Activated effector memory CD4-positive, alpha-beta T cell treated with Interleukin-2 at 50 U/mL for 16 hours (primary cell): ENCODE measurements at places on chromosomes 12 and 14.

GRCh38 chr14:54942913-54943312, 40.3 kb upstream of the GCH1 start:
- no peak for DNase-seq

GRCh38 chr14:69137843-69138535, 14.9 kb downstream of the DCAF5 start:
- no peak for DNase-seq

- DNase-seq = no peak
Measured at GRCh38 chr12:127389923-127390322, 877.0 kb upstream of the TMEM132C start.

GRCh38 chr14:54713379-54713778, 146.5 kb downstream of the SAMD4A start:
- no peak for DNase-seq

GRCh38 chr14:68390741-68391140, 402.1 kb downstream of the ZFP36L1 start:
- no peak for DNase-seq

GRCh38 chr12:26062566-26062965, 62.3 kb downstream of the BHLHE41 start:
- no peak for DNase-seq

DNA sequence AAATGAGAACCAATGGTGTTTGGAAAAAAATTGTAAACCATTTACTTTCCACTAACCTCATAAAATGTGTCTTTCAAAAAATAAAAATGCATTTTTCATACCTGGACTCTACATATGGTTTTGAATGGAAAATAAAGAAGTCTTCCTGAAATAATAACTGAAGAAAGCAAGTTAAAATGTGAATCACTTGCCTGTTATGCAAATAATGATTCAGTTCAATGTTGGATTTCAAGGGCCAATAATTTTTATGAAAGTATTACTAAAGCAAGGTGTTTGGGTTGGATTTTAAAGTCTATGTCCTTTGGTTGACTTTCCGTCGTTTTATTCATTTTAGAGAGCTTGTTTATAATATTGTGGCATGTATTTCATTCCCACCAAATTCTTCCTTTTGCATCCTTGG, 138.7 kb downstream of the CCDC91 start:
- no peak for DNase-seq

- no peak for DNase-seq
Measured at GRCh38 chr12:115096588-115097397, 412.8 kb upstream of the TBX3 start.

DNA sequence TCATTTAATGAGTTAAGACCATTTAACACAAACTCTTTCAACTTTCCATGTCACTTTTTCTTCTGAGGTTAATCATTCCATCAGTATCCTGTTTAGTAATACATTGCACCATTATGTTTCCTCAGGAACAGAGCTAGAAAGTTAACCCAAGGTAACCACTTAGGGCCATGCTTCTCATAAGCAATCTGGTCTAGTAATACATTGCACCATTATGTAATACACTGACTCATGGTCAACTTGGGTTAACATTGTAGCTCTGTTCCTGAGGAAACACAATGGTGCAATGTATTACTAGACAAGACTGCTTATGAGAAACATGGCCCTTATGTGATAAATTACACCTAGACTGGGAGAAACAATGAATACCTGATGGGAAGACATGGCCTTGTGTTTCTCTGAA, 21.7 kb downstream of the ERH start:
- no peak for DNase-seq

GRCh38 chr12:102642199-102642598, 161.8 kb upstream of the IGF1 start:
- DNase-seq = no peak

- DNase-seq = no peak
Measured at GRCh38 chr12:26524862-26525465, 308.0 kb downstream of the ITPR2 start.
